Stimulated activated CD8-positive, alpha-beta memory T cell treated with anti-CD3 and anti-CD28 coated beads, Interleukin-15, amount 100 ng/mL, for 1 hour (primary cell): ENCODE measurements at places on chromosomes 1 and 21.

GRCh38 chr1:114024049-114024448 lies 44.8 kb downstream of the OLFML3 start:
- DNase-seq = no peak

DNA sequence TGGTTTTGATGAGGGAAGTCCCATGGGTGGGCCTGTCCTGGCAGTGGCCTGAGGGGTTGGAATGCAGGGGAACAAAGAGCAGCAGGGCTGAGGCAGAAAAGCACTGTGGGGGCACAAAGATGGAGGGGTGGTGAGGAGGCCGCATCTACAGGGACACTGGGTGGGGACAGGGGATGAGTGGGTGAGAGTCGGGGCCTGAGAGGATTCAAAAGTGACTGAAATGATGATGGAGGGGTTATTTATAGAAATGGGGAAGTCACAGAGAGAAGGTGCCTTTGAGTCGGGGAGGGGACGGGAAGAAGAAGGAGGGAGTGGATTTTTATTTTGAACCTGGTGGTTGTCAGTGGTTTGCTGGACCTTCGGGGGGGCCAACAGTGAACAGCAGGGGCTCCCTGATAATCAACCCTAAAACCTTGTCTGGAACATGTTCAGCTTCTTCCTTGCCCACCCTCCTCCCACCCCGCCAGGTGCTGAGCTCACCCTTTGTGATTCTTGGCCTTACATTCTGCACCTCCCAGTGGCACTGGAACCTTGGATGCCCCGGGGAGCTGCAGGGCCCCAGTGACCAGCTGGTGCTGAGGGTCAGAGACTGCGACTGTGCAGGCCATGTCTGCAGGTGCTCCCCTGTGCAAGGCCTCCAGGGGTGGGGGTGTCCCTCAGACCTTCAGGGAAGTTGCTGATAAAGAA lies 42.9 kb downstream of the IER5 start:
- no peak for DNase-seq

DNA sequence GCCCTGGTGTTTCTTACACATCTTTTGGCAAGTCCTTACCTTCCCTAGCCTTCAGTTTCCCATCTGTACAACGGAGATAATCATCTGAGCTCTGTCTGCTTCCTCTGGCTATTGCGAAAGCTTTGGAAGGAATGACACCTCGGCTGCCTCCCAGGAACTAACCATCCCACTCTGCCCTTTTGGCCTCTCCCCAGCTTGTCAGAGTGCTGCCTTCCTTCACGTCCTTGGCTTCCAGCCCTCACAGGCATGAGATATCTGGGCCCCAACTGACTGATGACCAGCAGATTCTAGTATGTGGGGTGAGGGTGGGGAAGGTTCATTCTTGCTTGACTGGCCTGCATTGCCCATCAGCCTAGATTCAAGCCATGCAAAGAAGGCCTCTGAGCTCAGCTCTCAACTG lies 253.1 kb upstream of the FGGY start:
- DNase-seq = no peak

DNA sequence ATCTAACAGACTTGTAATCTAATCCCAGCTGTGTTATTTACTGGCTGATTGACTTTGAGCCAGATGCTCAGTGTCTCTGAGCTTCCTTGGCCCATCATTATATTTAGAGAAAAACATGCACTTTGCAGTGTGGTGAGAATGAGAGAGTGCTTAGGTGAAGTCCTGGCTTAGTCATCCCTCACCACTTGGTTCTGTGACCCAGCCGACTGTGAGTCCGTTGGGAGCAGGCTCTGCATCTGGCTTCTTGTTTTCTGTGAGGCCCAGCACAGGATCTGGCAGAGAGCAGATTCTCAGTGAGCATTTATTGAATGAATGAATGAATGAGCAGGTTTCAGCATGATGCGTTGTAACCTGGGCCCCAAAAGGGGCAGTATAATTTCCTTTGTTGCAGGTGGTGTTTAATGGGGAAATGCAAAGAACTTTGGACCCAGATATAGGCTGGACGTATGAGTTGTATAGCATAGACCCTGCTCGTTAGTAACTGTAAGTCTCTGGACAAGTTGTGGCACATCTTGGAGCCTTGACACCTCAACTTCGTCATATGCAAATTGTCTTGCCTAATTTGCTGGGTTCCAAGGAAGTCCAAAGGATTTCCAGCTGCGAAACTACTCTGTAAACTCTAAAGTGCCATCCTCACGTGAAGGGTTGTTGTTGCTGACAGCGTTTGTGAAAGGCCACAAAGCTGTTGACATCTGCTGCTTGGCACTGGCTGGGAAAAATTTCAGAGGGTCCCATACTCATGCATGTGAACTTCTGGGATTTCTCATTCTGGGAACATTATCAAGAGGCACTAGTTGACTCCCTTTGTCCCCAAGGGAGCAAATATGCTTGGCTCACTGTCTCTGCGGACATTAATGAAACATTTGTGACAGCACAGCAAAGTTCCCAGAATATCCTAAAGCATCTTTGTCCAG lies 138.8 kb upstream of the USP24 start:
- DNase-seq = no peak

GRCh38 chr1:37944816-37945215 lies 2.0 kb downstream of the INPP5B start:
- no peak for DNase-seq

DNA sequence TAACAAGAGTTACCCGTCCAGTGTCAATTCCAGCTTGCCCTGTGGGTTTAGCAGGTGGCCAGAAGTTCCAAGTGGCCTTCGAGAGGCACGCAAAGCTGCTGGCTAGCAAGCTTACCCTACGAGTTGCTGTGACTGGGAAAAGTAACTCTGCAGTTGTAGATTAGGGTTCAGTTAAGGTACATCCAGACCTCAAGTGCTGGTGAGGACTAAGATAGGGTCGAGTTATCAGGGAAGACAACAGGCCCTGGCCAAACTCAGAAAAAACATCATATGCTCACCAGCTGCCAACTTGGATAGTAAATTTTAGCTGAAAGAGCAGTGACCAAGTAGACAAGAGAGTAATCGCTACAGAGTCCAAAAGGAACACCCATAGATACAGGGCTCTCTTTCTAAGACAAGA lies 27.7 kb upstream of the LRRC7 start:
- DNase-seq = no peak

- peak; percentile 79 for DNase-seq
These were observed 66.7 kb upstream of the VAMP3 start for GRCh38 chr1:7704214-7705047.

DNA sequence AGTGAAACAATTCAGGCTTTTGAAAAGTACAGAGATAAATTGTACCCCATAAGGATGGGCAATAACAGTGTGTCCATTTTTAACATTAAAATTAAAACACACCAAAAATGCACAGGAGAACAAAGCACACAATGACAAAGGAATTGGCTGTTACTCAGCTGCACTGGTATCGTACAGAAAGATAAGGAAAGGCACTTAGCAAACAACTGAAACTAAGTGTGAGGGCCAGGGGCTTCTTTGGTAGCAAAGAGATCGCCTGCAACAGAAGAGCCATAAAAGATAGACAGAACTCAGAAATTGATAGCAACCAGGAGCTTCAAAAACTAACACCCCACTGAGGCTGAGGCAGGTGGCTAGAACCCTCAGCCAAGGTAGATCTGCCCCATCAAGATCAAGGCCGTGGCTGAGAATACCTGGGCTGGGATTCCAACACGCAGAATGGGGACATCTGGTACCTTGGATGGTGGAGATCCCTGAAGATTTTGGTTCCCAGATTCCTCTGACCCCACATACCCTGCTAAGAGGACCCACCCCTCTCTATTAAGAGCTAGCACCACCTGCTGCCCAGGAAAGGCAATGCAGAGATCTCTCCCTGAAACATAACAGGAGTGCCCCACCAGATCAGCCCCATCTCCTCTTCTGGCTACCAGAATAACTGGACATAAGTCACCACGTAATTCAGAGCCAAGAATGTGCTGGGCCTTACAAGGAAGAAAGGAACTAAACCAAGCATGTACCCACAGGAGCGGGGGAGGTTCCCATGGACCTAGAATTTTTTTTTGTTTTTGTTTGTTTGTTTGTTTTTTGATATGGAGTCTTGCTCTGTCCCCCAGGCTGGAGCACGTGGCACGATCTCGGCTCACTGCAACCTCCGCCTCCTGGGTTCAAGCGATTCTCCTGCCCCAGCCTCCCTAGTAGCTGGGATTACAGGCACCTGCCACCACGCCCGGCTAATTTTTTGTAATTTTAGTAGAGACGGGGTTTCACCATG lies 16.2 kb downstream of the PLEKHO1 start:
- DNase-seq = no peak

- no peak for DNase-seq
These were observed 616.3 kb downstream of the PLA2G4A start for GRCh38 chr1:187445066-187445465.

- DNase-seq = no peak
These were observed 8.1 kb downstream of the ADPRS start for GRCh38 chr1:36096500-36097432.

DNA sequence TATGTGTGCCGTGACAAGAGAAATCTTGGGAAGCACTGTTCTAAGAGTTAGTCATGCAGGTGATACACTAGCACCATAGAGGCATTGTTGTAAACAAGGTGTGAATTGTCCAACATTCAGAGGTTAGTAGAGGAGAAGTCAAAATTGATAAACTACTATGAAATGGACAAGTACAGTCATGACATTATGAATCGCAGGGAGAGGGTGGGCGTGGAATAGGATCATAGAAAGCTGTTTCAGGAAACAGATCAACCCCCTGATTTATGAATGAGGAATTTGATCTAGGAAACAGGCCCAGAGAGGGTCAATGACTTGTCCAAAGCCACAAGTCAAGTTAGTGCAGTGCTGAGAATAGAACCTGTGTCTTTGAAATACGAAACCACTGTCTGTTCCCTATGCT lies 58.5 kb upstream of the LAX1 start:
- DNase-seq = no peak

- DNase-seq = no peak
These were observed 696.6 kb upstream of the BRINP3 start for GRCh38 chr1:191174298-191174697.

DNA sequence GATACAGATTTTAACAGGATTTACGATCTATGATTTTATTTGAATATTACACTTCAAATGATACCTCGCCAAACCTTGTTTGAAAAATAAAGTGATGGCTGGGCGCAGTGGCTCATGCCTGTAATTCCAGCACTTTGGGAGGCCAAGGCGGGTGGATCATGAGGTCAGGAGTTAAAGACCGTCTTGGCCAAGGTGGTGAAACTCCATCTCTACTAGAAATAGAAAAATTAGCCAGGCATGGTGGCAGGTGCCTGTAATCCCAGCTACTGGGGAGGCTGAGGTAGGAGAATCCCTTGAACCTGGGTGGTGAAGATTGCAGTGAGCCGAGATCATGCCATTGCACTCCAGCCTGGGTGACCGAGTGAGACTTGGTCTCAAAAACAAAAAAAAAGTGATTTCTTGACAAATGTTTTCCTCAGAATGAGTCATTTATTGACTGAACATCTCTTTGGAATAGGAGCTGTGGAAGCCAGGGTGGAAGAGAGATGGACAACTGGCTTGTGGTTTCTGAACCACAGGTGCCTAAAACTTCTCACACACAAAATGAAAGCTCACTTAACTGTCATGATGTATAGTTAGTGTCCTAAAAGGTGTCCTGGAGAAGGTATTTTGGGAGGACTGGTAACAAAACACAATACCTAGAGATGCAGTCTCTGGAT lies 11.9 kb downstream of the PKNOX1 start:
- DNase-seq = no peak

- DNase-seq = no peak
These were observed at the start of gene SHISAL2A for GRCh38 chr1:52632732-52633290. Gene SHISAL2A, plus strand, starts transcription at chr1:52633168. Its CDS starts 326 bp downstream, at chr1:52633494.

- DNase-seq = no peak
These were observed 60.4 kb downstream of the TEX35 start for GRCh38 chr1:178573330-178573729.

DNA sequence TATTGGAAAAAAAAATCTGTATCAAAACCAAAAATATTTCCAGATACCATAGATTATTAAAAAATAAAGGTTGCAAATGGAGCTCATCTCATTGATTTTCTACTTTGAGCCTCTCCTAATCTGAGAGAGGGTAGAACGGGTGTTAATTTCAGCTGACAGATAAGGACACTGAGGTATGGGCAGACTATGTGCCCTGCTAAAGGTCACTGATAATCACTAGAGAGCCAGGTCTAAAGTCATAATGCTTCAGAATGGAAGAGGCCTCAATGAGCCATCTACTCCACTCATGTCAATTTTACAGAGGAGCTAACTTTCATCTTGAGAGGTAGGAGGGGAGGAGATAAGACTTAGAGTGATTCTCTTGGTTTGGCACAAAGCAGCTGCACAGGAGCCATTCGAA lies 21.0 kb downstream of the GNG12 start:
- no peak for DNase-seq

GRCh38 chr1:167262836-167263235 lies 42.1 kb downstream of the POU2F1 start:
- no peak for DNase-seq

DNA sequence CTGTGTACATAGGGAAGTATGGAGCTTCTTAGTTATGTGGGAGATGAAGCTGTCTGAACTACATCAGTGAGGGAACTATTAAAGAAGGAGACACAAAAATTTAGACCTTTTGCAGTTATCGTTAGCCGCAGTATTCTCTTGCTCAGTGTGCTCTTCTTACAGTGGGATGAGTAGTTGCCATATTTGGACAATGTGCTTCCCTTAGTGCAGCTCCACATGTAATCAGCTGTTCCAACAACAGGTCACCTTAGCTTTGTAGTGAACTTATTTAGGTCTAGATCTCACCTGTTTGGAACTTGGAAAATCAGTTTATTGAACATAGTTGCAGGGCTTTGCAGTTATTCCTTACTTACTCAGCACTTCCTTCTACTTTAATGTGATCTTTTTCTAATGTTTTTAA lies 18.1 kb downstream of the GPR52 start:
- DNase-seq = no peak

- DNase-seq = no peak
These were observed 18.1 kb upstream of the SNX27 start for GRCh38 chr1:151593730-151594129.

GRCh38 chr21:44548922-44549321 lies 2.4 kb downstream of the KRTAP10-2 start:
- no peak for DNase-seq

DNA sequence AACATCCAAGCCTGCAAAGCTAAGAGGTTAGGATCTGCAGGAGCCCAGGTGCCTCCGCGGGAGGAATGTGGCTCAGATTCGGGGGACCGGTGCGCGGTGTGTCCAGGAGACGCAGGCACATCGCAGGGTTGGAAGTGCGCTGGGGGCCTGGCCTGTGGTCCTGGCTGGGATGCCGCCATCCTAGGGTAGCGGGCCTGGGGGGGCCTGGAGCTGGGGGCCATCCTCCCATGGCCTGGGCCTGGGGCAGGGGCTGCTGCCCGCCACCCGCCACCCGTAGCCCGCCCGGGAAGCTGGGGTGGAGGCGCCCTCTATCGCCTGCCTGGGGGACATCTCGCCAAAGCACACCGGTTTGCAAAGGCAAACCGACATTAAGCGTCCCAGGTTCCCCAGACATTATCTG lies 170.6 kb upstream of the ARHGEF16 start:
- no peak for DNase-seq
